Keratinocyte (primary cell): ENCODE measurements at places on chromosomes 1 and 21.
A peak's percentile ranks its signal among the peaks of the same experiment; 100 is the strongest.

- no peaks in the 10 kb centered on the region for H3K27me3 ChIP-seq
- no peak overlapping the region for H3K27ac ChIP-seq
- peaks cover 4% of the 10 kb centered on the region for H3K4me1 ChIP-seq
- H3K36me3 ChIP-seq = no peaks in the 10 kb centered on the region
- DNase-seq = no peak
- H3K4me3 ChIP-seq = no peak overlapping the region
These were observed 18.3 kb upstream of the VAMP3 start for GRCh38 chr1:7752512-7753417.

- H3K27ac ChIP-seq = no peak overlapping the region
- H3K36me3 ChIP-seq = no peaks in the 10 kb centered on the region
- no peaks in the 10 kb centered on the region for H3K4me1 ChIP-seq
- H3K4me3 ChIP-seq = no peak overlapping the region
- no peaks in the 10 kb centered on the region for H3K27me3 ChIP-seq
These were observed 122.7 kb downstream of the MATN1 start for GRCh38 chr1:30600706-30601105.

DNA sequence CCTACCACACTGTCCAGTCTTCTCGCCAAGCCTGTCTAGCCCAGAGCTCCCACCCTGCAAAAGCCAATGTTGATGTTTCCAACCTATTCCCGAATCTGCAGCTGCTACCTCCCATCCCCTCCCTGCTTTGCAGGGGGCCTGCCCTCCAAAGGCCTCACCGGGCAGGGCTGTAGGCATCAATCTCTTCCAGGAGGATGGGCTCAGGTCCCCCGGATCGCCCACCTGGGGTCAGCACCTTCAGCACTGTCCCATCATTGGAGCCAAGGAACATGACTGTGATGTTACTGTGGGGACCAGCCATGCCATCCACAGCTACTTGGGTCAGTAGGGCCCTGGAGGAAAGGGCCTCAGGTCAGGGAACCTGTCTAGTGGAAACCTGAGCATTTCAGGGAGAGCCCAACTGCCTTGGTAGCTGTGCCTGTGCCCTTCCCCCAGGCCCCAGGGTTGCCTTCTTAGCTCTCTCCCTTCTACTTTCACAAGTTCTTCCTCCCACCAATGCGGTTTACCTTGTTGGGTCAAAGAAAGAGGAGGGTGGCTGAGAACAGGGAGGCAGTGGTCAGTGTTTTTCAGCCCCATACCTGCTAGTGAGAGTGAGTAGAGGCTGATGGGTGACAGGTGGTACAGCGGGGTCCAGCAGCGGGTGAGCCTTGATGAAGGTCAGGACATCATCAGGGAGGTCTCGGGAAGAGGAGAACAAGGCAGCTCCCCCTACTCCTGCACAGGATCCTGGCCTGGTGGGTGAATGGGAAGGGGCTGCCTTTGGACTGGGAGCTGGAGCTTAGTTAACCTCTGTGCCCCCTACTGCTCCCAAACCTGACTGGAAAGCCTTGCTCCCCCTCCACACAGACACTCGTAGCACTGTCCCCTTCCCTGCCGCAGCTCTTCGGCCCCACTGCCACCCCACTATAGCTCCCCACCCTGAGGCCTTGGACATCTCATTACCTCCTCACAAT lies 10.7 kb downstream of the SEMA6C start:
- H3K36me3 ChIP-seq = no peaks in the 10 kb centered on the region
- peaks cover 10% of the 10 kb centered on the region for H3K4me1 ChIP-seq
- H3K27ac ChIP-seq = no peak overlapping the region
- H3K4me3 ChIP-seq = no peak overlapping the region
- peaks cover 23% of the 10 kb centered on the region for H3K27me3 ChIP-seq
- DNase-seq = no peak

DNA sequence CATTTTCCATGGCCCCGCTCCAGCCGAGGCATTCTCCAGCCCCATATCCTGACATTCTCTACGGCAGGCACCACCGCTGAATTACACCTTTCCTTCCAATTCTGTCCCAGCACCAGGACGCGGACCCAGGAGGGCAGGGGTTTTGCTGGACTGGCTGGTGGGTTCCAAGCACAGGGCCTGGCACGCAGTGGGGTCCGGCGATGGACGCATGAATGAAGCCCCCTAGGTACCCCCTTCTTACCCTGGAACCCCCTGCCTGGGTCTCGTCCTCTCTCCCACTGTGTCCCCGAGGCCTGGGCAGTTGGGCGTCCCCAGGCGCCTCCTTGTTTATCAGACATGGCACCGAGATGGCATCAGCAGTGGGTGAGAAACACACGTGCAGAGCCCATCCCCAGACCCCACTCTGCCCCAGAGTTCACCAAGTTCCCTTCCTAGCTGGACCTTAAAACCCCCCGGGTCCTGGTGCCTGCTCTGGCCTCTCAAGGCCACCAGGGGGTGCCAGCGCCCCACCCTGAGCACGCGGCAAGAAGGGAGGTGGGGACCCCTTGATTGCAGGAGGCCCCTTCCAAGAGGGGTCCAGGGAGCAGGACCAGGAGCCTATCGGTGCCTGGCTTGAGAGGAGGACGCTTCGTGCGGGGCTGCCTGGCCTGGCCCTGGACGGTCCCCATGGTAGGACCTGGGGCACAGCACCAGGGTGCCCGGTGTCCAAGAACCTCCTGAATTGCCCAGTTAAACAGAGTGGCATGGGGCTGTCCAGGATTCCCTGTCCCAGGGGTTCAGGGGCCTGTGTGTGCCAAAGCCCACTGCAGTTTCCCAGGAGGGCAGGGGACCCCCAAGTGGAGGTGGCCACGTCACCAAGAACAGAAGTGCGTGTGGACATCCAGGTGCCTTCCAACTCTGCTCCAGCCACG lies 46.1 kb downstream of the MEGF6 start:
- peaks cover 9% of the 10 kb centered on the region for H3K27me3 ChIP-seq
- no peak overlapping the region for H3K4me3 ChIP-seq
- no peak overlapping the region for H3K27ac ChIP-seq
- peaks cover 2% of the 10 kb centered on the region for H3K4me1 ChIP-seq

DNA sequence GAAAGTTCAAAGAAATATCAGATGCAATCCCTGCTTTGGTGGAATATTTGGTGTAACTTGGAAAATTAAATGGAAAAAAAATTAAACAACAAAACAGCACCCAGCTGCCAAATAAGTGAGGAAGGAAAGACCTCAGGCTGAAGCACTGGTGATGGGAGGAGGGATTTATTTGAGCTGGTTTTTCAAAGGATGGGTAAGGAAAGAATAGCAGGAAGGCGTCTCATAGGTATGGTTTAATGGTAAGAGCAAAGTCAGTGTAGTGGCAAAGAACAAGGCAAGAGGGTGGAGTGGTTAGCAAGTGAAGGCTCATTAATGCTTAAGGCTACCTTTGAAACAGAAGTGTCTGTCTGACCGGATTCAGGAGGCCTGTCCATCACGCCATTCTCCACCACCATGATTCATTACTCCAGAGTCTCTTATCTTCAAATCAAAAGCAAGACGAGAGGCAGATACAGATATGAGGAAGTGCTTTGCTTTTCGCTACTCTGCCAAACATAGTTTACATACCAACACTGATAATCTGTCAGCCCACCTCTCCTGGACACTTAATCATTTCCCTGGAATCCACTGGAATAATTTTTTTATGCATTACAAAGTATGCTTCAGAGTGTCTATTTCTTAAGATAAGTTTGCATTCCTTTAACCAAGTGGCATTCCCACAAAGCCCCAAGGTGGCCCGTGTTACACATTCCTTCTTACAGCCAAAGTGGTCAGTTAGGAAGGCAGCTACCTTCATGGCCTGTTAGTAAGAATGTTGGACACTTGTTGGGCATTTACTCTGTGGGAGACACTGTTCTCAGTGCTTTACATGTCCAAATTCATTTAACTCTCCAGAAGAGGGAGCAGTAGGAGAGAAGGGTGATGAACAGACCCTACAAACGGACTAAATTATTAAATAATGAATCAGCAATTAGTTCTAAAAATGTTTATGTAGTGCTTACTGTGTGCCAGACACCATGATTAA lies 146.6 kb downstream of the ROR1 start:
- H3K27me3 ChIP-seq = no peaks in the 10 kb centered on the region
- H3K4me3 ChIP-seq = peak overlapping the region; percentile 3
- peak overlapping the region; percentile 34 for H3K27ac ChIP-seq
- H3K36me3 ChIP-seq = no peaks in the 10 kb centered on the region
- peak; percentile 66 for DNase-seq

DNA sequence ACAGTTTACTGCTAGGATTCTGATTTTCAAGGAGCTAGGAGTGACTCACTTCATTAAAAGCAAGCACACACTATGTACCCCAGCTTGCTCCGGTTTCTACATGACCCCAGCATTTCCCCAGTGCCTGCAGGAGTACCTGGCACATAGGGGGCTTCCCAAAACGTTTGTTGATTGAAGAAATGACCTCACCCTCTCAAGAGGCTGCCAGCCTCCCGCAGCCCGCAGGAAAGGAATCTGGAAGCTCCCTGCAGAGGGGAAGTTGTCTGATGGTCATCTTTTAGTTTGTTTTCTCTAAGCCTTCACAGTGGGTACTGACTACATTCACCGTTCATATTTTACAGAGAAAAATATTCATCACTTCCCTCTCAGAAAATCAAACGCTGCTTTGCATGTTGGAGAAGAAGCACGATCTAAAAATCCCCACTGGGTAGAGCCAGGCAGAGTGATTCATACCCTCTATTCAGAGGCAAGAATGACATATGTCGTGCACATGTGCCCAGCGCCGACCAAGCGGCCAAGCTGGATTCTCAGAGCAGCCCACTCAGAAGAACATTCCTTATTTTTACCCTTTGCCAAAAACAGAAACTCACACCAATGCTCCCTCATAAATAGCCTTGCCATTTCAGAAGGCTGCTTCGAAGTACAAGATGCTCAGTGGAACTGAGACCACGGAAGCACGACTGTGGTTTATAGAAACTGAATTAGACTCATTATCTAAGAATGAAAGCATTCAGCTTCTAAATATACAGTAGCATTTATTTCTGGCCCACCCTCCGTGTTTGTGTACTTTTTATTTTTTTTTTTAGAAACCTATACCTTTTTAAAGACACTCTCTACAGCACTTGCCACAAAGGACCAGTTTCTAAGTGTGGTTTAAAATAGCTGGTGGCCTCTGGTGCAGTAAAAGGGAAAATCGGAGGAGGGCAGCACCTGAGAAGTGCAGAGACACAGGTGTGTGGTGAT lies 143.2 kb downstream of the MIS18A start:
- H3K27me3 ChIP-seq = no peaks in the 10 kb centered on the region
- DNase-seq = no peak
- H3K27ac ChIP-seq = no peak overlapping the region
- H3K4me3 ChIP-seq = no peak overlapping the region
- no peaks in the 10 kb centered on the region for H3K4me1 ChIP-seq

GRCh38 chr1:225254676-225255075 lies 173.2 kb downstream of the LBR start:
- H3K4me1 ChIP-seq = peaks cover 9% of the 10 kb centered on the region
- H3K36me3 ChIP-seq = no peaks in the 10 kb centered on the region
- H3K27ac ChIP-seq = no peak overlapping the region

GRCh38 chr1:6275826-6276782 lies 15.2 kb upstream of the GPR153 start:
- H3K36me3 ChIP-seq = peaks cover 6% of the 10 kb centered on the region
- H3K4me1 ChIP-seq = peaks cover 14% of the 10 kb centered on the region
- no peaks in the 10 kb centered on the region for H3K27me3 ChIP-seq
- no peak overlapping the region for H3K27ac ChIP-seq

- no peaks in the 10 kb centered on the region for H3K36me3 ChIP-seq
- H3K4me3 ChIP-seq = no peak overlapping the region
- DNase-seq = no peak
These were observed 1337.8 kb downstream of the AMY1C start for GRCh38 chr1:105087506-105087905.

DNA sequence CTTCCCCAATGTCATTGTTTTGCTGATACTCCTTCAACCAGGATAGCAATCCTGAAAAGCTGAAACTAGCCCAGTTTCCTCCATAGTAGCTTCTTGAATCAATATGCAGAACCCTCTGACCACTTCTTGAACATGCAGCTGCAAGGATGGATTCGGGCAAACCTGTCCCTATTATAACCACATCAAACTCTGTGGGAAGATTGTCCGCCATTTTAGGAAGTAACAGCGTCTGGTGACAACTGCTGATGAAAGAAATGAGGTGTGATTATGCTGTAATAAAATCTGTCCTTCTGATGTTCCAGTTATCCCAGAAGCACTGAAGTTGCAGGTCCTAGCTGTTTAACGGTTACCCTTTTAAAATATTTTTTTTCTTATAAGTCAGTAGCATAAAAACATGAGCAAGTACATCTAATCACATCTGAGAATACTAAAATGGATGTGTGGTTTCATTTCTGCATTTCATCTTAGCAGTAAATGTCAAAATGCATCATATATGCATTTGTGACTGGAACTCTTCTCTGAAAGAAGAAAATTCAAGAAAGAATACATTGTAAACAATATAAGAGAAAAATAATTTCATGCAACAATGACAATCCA lies 4.5 kb downstream of the CHML start:
- H3K27ac ChIP-seq = no peak overlapping the region
- no peak overlapping the region for H3K4me3 ChIP-seq
- H3K36me3 ChIP-seq = peaks cover 1% of the 10 kb centered on the region
- H3K27me3 ChIP-seq = no peaks in the 10 kb centered on the region
- DNase-seq = no peak

- H3K36me3 ChIP-seq = no peaks in the 10 kb centered on the region
- no peaks in the 10 kb centered on the region for H3K27me3 ChIP-seq
- H3K27ac ChIP-seq = peak overlapping the region; percentile 59
- DNase-seq = peak; percentile 67
These were observed 1.1 kb upstream of the SYNC start for GRCh38 chr1:32703479-32704291.

DNA sequence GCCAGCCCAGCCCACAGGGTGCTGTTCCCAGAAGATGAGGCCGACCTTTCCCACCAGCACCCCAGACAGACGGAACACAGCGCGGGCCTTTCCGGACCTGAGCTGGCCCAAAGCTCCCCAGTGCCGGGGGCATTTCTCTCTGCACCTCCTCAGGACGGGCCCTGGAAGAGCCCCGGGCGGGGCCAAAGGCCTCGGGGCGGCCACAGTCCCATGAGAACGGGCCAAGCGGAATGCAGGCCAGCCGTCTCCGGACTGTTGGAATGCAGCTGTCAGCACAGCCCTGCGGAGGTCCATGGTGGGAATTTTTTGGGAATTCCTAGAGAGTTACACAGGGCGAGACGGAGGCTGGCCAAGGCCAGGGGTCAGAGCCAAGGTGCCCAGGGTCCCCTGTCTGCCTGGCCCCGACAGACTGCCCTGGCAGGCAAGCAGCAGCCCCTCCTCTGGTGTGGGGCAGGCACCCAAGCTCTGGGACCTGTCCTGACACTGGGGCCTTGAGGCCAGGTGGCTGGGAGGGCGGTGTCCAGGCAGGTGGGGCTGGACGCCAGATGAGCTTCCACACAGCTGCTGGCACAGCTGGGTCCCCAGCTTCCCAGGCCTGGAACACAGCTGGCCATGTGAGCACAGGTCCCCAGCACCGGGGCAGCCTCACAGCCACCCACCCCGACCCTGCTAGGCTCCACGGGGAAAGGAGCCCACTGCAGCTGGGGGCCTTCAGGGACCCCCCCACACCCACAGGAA lies 63.0 kb downstream of the MEGF6 start:
- H3K27ac ChIP-seq = no peak overlapping the region
- H3K36me3 ChIP-seq = no peaks in the 10 kb centered on the region
- peaks cover 16% of the 10 kb centered on the region for H3K27me3 ChIP-seq
- H3K4me1 ChIP-seq = peaks cover 3% of the 10 kb centered on the region
- DNase-seq = no peak
- no peak overlapping the region for H3K4me3 ChIP-seq
